ENCODE measurements at places on chromosomes 12 and 14.
A peak's percentile ranks its signal among the peaks of the same experiment; 100 is the strongest.

GRCh38 chr12:68560851-68561422, 49.8 kb upstream of the RAP1B start:
- no peak for DNase-seq

DNA sequence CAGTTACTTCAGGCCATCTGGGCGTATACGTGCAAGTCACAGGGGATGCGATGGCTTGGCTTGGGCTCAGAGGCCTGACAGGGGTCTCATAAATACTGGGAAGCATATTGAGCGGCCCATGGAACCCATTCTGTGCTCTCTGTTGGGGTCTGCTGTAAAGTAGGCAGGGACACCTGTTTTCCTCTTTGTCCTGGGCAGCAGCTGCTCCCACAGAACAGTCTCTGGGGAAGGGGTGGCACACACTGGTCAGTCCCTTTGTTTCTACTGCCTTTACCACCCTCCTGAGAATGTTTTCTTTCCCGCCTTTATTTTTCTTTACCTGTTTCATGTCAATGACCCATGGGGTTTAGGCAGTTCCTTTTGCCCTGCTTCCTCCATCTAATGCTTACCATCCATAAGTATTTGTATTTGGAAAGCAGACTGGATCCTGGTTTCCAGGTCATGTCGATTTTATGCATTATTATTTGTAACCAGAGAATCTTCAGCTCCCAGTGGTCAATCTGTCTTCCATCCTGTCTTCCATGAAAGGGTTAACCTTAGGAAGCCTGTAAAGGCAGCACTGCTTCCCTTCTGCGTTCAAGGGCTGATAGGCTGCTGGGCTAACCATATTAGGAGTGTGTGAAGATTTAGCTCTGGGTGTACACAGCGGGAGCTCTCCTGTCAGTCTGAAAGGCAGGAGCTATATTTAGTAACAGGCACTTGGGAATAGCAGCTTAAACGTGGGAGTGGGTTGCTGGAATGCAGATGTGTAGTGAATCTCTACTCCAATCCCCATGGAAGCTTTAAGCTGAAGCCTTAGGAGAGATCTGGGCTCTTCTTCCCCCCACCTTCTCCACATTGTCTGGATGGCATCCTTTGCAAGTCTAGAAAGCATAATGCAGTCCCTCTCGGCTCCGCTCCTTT, 124.0 kb downstream of the DYRK2 start:
- DNase-seq, result peak; percentile 7

DNA sequence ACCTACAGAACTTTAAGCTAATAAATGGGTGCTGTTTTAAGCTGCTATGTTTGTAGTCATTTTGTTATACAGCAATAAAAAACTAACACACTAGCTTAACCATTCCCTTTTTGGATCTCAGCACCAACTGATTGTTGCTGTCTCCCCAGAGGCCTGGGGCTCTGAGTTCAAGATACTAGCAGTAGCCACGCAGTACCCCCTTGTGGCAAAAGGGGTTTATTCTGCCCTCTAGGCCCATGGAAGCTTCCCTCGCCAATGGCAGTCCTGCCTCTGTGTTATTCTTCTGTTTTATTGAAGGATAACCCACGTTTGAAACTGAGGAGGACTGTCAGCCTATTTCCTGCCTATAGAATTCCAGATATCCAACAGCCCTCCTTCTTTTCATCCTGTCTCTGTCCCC, 455.3 kb upstream of the ATP2B1 start:
- no peak for DNase-seq

DNA sequence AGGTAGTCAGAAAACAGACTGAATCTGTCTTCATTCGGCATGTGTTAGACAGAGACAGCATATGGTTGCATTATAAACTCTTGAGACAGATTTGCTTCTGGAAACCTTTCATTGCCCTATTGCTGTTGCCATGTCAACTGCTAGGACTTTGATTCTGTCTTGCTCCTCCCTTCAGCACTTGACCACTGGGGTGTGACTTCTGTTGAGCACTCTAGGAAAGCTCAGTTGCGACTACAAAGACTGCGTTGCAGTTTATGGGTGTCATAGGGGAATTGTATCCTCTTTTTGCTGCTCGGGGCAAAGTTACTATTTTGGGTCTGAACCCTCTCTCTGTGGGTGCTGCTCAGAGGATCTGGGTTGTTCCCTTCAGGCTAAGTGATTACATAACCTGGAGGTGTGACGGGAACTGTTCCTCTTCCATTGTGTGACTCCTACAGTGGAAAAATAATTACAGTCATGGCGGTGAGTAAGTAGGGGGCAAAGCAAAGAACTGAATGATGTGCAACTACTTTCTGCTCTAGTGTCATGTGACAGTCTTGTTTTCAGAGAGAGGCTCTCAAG, 44.3 kb upstream of the TRIM9 start:
- no peak for DNase-seq

DNA sequence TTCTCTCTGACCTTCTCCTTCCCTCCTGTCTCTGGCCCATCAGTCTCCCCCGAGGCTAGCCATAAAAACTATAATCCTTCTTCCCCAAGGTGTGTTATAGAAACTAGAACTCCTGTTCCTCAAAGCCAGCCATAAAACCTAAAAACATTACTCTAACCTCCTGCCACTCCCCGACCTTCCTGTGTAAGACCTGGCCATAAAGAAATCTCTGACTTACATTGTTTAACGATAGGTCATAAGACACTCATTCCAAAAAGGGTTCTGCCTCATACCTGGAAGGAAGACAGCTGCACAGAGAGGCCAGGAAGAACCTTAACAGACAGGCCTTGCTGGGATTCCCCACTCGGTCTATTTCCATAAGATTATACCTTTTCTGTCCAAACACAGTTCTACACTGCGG, 70.9 kb upstream of the EEA1 start:
- no peak for DNase-seq

GRCh38 chr12:57611827-57612710, 834 bp downstream of the ARHGEF25 start:
- no peak for DNase-seq
